ENCODE measurements at places on chromosomes 4 and X.

DNA sequence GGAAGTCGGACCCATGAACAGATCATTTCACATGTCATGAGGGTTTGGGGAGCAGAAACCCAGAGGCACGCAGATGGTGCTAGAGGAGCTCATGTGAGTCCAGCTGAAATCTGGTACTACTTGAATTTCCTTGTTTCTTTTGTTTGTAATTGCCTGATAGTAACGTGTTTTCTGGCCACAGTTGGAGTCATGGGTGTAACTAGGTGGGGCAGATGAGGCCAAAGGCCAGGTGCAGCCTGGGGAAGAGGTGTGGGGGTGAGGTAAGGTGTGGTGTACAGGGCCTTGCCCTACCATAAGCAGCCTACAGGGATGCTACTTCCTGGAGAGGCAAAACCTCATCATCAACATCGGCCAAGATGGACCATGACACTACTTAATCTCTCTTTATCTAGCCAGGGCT lies 271.4 kb downstream of the PTTG2 start:
- DNase-seq = no peak

- DNase-seq = no peak
Measured at GRCh38 chrX:13153796-13154195, 109.4 kb upstream of the FAM9C start.

DNA sequence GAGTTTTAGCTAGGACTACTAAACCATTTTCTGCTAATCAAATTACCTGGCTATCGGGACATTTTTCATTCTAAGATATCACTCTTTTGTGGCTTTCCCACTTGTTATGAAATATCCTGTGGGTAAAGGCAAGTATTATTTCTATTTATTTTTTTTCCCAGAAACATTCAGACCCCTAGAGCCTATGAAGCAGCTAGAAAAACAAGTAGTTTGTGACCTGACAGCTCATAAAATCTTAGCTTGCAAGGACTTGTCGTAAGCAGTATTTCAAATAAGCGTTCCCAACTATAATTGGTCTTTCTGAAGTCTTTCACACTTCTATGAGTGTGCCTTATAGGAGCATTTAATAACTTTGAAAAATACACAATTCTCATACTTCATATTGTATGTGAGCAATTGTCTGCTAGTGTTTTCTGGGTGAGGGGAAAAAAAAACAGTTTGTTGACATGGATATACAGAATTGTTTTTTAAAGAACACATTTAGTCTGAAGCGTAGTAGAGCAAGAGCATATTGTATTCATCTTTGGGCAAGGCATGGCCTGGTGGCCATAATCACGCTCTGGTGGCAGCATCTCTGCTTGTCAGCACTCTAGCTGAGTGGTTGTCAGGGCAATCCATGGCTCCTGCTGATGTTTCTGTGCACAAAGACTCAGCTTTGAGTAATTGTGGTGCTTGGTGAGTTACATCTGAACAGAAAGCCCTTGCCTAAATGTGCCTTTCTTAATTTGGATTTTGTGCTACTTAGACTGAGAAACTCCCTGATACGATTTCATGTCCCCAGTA lies 2.6 kb downstream of the MCUB start:
- DNase-seq = no peak

DNA sequence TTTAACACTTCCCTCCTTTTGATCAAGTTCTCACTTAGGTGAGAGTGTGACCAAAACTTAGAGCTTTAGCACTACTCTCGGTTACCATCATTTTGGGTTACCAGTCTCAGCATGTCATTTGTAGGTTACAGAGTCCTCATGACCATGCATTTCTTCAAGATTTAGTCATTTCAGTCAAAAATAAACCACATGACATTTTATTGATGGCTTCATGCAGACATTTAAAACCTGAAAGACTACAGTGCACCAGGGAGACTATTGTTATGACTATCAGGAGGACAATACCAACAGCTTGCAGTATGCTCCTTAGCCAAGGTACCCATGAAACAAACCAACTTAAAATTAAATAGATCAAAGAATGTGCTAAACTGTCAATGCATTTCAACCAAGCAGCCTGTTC lies 498.1 kb upstream of the FSTL5 start:
- no peak for DNase-seq

- no peak for DNase-seq
Measured at GRCh38 chrX:38352362-38352761, at the start of gene OTC. OTC (plus strand) TSS chrX:38352604; CDS start chrX:38352697, 93 bp downstream.

- no peak for DNase-seq
Measured at GRCh38 chr4:138076561-138076960, 165.6 kb downstream of the SLC7A11 start.

DNA sequence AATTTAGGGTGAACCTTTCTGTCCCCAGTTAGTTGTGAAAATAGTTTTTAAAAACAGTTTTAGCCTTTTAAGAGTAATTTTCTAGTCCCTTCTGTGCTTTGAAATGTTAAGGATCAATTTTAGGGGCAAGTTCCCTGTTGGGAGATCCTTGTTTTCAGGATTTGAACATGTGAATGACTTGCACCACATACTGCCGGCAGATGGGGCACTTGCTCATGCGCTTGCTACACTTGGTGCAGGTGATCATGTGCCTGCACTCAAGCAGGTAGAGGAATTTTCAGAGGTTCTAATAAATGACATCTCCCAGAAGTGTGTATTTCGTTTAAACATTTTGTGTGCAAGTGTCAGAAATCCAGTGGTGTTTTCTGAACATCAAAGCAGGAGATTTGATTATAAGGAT lies 195.9 kb downstream of the CHM start:
- no peak for DNase-seq

GRCh38 chrX:68848189-68848940 lies 19.5 kb downstream of the EFNB1 start:
- DNase-seq = no peak

All from T-helper 2 cell (primary cell).